NCI-H1436 (cell line): ENCODE measurements at places on chromosomes 7 and 10.

- no peak for DNase-seq
Observed at GRCh38 chr10:105855791-105856190, 1214.7 kb downstream of the SORCS3 start.

DNA sequence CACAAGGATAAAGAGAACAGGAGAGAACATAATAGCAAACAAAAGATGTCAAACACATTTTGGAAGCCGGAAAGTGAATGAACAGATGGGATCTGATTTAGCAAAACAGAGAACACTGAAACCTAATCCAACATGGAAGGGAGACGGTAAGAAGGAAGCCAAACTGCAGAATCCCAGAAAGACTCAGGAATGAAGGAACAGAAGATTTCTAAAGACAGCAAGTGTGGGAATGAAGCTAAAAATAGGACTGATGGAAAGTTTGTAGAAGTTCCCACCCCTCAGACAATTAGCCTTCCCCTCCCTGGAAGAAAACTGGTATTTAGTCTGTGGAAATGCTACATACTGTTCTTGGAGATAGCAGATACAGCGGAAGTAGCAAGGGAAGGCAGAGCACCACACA, 40.8 kb downstream of the SLC16A12 start:
- no peak for DNase-seq

- no peak for DNase-seq
Observed at GRCh38 chr7:40093631-40094350, 40.6 kb downstream of the MPLKIP start.

DNA sequence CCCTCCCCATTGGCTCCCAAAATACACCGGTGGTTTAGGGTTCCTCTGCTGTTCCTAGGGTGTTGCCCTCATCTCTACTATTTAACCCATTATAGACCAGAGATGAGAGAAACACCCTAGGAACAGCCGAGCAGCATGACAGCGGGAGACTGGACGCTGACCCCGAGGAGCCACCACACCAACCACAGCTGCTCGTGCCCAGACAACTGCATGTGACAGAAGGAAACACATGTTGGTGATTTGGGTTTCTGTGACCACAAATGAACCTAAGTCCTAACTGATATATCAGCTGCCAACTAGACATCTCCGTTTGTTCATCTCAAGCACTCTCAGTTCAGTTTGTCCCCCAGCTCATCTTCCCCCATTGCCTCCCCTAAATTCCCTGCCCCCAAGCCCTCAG, 13.4 kb downstream of the CFAP43 start:
- DNase-seq, result no peak

DNA sequence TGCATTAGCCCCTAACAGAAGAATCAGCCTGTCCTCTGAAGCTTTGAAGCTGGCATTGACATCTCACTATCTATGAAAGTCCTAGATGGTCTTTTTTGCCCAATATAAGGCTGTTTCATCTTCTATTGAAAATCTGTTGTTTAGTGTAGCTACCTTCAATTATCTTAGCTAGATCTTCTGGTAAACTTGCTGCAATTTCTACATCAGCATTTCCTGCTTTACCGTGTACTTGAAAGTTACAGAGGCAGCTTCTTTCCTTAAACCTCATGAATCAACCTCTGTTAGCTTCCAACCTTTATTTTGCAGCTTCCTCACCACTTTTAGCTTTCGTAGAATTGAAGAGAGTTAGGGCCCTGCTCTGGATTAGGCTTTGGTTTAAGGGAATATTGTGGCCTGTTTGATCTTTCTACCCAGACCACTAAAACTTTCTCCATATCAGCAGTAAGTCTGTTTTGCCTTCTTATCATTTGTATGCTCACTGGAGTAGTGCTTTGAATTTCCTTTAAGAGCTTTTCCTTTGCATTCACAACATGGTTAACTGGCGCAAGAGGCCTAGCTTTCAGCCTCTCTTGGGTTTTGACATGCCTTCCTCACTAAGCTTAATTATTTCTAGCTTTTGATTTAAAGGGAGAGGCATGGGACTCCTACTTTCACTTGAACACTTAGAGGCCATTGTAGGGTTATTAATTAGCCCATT, 32.5 kb downstream of the ARID5B start:
- no peak for DNase-seq

DNA sequence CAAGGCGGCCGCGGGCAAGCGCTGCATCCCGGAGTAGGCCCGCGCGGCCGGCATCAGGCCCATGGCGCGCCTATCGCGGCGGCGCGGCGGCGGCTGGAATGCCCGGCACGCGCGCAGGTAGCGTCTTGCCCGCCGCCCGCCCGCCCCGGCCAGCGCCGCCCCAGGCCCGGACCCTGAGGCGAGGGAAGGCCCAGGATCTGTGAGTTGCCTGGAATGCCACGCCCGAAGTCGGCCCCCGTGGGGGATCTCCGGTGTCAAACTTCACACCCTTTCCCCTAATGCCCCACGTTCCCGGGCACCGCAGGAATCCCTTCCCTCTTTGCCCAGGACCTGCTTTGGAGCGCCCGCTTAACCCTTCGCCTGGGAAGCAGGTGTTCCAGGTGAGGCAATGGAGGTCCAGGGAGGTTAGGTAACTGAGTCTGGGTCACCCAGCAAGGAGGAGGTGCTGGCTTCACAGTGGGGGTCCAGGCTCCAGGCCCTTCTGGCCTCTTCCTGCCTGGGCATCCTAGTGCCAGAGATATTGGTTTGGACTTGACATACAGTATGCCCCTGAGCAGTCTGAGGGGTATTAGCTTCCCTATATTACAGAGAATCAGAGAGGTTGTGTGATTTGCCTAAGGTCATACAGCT, 138.1 kb downstream of the ARHGAP22 start:
- DNase-seq, result no peak

DNA sequence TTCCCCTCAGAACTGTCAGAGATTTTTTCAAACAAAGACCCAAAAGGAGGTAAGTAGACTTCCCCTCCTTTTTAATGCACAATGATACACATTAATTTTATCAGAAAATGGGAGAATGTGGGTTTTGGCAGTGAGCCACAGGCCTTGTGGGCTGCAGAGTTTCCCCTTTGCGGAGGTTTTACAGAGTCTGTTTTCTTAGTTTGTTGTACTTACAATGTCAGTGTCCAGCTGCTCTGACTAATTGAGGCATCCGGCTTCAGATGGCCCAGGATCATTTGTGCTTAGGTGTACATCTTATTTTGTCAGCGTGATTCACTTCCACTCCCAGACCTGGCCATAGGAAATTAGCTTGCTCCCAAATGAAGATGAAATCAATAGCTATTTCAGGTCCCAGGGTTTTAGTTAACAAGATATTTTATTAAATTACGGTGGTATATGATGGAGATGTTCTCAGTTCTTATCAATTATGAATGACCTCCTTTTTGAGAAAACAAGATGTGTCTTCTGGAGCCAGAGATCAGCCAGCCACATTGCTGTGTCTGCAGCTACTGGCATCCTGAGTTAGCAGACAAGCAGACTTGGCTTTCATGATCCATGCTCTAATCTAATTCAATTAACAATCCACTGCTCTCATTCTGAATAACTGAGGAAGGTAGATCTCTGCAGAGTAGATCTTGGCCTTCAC, 1086.6 kb upstream of the SORCS1 start:
- no peak for DNase-seq
